ENCODE measurements at places on chromosomes 2 and 18.

DNA sequence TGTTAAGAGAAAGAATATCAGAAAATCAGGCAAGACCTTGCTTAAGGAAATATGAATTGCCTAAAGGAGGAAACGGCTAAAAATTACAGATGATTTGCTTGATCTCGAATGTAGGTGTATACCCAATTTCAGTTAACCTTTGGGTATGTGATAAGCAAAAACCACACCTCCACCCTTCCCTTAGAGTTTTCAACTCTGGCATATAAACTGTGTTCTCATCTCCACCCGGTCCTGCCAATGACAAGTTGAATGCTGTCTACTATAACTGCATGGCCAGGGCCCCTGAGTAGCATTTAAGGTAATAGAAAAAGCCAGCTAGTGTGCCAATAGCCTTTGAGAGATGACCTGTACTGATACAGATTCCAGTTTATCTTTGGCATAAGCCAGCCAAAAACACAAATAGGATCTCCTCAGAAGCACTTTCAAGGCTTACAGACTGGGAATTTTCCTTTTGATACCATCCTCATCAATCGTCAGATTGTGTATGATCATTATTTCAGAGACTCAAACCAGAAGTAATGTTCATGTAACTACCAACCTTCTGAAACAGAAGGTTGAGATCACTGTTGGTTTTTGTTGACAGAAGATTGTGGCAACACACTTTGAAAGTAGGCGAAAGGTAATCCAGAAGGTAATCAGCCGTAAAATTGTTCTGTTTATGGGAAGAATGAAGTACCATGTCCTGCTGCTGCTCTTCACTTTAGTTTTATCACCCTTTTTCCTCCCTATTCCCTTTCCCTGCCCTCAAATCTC is 163.1 kb downstream of the GFPT1 start:
- DNase-seq, result no peak

DNA sequence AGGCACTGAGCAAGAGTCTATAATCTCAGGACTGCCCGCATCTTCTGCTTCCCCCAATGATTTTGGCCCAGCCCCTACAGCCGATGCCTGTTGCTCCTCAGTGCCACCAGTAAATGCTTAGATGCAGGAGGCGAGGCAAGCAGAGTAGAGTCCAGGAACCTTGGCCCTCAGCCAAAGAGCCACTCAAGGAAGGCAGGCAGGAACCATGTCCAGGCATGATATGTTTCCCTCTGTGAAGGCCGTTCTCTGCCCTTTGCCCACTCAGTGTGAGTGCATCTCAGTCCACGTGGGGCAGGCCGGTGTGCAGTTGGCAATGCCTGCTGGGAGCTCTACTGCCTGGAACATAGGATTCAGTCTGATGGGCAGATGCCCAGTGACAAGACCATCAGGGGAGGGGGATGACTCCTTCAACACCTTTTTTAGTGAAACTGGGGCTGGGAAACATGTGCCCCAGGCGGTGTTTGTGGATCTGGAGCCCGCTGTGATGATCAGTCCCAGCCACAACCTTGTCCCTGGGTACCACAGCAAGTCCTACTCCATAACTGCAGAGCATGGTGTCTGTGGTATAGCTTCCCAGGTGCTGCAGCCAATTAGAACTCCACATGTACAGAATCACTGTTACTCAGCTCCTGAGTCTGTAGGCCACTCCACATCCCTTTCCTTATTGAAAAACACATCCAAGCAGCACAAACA is 9.7 kb upstream of the DNAJB2 start:
- DNase-seq, result no peak

DNA sequence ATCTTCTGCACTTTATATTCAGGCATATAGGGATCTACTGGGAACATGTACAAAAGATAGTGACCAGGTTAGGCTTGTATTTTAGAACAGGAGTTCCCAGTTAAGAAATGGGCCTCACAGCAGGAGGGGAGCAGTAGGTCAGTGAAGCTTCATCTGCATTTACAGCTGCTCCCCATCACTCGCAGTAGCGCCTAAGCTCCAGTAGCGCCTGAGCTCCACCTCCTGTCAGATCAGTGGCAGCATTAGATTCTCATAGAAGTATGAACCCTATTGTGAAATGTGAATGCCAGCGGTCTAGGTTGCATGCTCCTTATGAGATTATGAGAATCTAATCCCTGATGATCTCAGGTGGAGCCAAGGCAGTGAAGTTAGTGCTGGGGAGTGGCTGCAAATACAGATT is 224.4 kb upstream of the CYRIA start:
- DNase-seq, result no peak

DNA sequence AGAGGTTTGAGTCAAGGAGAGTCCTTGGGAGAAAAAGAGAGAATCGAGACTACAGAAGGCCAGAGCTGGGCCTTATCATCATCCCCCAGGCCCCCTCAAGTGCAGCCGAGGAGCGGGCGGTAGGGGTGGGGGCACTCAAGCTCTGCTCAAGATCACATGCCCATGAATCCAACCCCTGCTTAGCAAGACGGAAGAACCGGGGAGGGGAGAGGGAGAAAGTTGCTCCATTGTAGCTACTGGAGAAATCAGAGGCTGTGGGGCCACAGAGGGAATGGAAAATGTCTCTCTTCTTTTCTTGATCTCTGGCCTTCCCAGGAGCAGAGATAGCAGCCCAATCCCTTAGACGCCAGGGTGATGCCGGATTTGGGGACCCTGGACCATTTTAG is 14.6 kb downstream of the SLC4A3 start:
- DNase-seq, result no peak

DNA sequence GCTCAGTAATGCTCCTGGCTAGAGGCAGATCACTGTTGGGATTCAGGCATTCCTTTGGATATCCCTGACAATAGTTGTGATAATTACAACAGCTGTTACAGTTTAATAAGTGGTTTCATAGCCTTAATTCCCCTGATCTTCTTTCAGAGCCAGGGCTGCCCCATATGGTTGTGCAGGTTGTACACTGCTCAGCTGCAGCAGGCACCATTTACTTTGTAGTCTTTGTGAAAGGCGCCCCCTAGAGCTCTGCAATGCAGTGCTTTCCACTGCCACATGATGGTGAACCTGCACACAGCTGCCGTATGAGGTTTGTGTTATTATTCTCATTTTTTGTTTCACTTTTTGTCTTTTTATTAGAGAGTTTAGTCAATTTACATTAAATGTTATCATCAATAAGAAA is 239.1 kb downstream of the KCNS3 start:
- no peak for DNase-seq

DNA sequence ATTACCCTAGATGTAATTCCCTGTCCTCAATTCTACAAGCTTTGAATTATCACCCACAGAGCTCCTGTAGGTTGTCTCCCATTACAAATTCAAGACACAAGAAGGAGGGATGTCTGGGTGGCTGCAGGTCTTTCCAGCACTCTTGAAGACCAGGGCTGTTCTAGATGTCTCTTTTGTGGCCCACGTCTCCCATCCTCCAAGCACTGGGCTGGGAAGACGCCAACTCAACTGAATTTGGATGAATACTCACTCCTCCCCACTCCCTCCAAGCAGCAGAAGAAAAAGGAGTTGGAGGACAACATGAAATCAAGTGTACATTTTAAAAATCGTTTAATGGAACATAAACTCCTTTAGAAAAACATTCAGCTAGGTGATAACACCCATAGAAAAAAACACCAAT is 31.2 kb downstream of the SMAD7 start:
- DNase-seq, result no peak

GRCh38 chr18:49070552-49070951 is 119.8 kb upstream of the SMAD7 start:
- no peak for DNase-seq

DNA sequence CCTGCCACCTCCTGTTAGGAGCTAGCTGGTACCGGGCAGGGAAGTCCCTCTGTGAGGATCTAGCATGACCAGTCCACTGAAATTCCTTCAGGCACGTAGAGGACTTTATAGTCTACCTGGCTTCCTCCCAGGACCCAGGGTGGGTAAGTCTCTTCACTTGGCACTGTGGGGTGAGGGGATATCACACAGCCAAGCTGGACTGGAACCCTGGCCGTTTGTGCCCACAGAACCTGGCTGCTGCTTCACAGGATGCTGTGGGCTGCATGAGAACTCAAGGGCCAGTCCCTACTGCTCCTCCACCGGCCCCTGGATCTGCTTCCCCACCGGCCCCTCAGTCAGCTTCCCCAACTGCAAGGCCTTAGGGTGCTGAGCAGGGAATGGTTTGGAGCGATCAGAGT is 35.8 kb downstream of the HS1BP3 start:
- DNase-seq, result no peak
